ENCODE measurements at places on chromosomes 3 and 15.
A peak's percentile ranks its signal among the peaks of the same experiment; 100 is the strongest.

GRCh38 chr3:21620511-21621155, 130.4 kb downstream of the ZNF385D start:
- DNase-seq = no peak

GRCh38 chr3:182233957-182234356, 522.2 kb downstream of the SOX2 start:
- no peak for DNase-seq

DNA sequence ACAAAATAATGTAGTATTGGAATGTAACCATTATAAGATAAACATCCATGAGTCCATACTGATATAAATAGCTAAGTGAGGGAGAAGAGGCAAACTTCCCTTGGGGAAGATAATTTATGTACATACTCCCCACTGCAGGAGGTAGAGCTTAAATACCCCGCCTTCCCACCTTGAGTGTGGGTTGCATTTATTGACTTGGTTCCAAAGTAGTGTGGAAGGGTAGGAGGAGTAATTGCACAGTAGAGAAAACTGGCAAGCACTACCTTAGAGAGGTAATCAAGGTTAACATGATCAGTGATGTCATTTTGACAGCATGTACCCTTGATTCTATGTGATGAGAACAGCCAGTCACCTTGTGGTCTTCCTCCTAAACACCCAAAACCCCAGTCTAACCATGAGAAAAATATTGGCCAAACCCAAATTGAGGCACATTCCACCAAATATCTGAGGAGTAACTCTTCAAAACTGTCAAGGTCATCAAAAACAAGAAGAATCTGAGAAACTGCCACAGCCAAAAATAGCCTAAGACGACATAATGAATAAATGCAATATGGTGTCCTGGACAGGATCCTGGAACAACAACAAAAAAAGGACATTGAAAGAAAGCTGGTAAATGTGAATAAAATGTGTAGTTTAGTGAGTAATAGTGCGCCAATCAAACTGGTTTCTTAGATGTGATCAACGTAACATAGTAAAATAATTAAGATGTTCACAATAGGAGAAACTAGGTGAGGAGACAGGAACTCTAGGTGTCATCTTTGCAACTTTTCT, 774 bp upstream of the CNOT10 start:
- no peak for DNase-seq

DNA sequence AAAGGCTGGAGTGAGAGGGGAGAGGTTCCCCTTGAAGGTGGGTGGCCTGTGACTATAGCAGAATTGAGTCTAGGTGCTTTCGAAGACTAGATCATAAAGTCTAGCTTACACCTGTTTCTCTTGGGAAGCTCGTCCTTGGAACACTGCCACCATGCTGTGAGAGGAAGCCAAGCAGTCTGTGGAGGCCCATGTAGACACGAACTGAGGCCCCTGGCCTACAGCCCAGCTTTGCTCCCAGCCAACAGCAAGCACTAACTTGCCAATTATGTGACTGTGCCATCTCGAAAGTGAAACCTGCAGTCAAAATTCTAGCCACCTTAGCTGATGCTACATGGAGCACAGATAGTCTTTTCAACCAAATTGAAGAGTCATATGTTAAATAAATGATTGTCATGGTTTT, 190.5 kb upstream of the NECTIN3 start:
- DNase-seq = peak; percentile 58

GRCh38 chr3:147377412-147378367, 28.7 kb downstream of the ZIC4 start:
- no peak for DNase-seq

- DNase-seq = no peak
Measured at GRCh38 chr15:39075311-39075710, 505.6 kb upstream of the THBS1 start.

GRCh38 chr15:31279221-31280045, 47.2 kb upstream of the KLF13 start:
- DNase-seq = peak; percentile 44

- DNase-seq = no peak
Measured at GRCh38 chr3:70999730-71000129, 583.8 kb downstream of the FOXP1 start.

GRCh38 chr3:98445949-98446406, 17.0 kb upstream of the OR5K1 start:
- no peak for DNase-seq

- no peak for DNase-seq
Measured at GRCh38 chr3:143914257-143914656, 57.4 kb upstream of the DIPK2A start.

- DNase-seq = no peak
Measured at GRCh38 chr3:185878920-185879319, 54.1 kb upstream of the IGF2BP2 start.

DNA sequence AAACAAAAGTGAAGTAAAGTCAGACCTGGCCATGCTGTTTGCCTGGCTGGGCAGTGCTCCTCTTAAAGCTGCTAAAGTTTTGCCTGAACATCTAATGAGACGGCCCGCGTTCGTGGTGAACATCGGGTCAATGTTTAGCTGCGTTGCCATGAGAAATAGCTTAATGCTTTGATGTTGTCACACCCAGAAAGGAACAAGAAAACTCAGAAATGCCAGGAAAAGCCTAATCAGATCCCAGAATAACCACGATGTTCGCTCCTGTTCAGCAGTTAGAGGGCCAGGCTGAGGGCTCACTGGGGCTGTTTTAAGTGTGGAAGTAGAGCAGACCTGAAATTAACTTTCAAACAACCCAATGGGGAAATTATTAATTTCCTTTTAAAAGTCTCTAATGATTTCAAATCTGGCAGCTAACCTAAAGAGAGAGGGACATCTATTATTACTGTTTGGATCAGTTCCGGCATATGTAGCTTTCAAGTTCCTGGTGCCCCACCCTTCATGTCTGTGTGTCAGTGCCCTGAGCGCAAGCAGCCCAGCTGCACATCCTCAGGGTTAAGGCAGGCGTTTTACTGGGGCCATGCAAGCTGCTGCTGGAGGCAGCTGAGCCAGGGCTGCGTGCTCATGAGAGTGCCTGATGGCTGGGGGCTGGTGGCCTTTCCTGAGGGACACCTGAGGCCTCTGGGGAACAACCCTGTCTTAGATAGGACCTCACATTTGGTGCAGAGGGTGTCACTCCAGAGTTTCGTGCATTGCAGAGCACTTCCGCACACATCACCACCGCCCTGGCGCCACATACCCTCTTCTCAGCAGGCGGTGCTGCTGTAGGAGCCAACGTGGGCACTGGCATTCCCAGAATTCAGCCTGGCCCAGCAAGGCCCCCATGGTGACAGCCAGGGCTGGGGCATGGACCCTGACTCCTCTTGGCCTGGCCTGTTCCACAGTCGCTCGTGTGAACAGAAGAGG, 76.6 kb downstream of the LRRK1 start:
- peak; percentile 50 for DNase-seq

- DNase-seq = no peak
Measured at GRCh38 chr3:78420611-78421010, 1347.2 kb downstream of the ROBO1 start.

DNA sequence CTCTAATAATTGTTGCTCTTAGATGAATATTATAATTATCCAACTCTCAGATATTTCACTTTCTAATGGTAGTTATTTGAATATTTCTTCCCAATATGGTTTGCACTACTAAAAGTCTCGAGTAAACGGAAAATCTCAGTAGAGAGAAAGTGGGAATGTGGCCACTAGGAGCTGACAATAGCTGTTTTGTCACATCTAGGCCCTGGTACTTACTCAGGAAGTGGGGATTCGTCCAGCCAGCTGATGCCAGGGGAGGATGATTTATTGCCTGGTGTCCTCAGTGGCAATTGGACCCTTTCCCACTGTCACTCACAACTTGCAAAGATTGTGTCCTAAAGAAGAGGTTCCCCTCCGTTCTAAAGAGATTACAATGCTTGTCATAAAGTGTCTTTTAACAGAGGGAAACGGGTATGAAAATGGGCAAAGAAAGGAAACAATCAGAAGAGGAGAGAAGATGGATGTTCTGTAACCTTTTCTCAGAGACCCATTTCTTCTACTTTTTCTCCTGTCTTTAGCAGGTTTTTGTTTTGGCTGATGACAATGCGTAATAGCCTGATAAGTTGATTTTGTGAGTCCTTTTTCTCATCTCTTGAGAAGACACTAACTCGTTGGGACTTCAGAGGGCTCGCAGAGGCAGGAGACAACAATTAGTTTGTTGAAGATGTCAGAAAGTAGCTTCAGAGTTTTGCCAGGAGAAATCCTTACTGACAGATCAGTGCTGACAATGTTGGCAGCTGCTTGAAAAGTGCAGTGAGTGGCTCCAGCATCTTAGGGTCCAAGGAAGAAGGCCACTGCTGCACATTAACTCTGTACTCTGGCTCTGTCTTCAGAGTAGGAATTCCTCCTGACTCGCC, 320.6 kb downstream of the MECOM start:
- no peak for DNase-seq

- no peak for DNase-seq
Measured at GRCh38 chr15:62125773-62126172, 39.3 kb downstream of the C2CD4B start.

DNA sequence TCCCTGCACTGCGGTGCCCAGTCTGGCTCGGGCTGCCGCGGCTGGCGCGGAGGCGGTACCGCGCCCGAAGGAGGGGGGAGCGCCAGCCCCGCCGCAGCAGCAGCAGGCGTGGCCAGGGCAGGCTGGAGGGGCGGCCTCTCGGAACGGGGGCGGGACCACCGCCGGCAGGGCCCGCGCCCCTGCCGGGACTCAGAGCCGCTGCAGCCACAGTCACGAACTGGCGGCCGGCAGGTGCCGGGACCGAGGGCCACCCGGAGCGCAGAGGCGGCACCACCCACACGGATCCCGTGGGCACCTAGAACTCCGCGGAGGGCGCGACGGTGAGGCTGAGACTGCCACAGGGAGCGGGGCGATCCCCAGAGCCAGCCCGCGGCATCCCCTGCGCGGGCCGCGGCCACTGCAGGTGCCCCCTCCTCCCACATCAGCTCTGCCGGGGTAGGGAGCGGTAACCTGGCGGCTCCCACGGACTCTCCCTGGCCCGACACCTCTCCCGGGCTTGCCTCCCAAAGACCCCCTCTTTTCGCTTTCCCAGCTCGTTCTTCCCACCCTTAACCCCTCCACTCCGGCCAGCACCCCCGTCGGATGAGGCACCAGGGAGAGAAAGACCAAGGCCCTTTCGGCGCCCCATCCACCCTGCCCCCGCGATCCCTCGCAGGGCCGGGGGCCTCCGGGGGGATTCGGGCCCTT, at the start of gene VWA5B2:
TSS of gene VWA5B2 (plus strand) at position 192 of the 687 bp plus-strand sequence. CDS start 944 bp downstream, outside the sequence.
- peak; percentile 91 for DNase-seq

DNA sequence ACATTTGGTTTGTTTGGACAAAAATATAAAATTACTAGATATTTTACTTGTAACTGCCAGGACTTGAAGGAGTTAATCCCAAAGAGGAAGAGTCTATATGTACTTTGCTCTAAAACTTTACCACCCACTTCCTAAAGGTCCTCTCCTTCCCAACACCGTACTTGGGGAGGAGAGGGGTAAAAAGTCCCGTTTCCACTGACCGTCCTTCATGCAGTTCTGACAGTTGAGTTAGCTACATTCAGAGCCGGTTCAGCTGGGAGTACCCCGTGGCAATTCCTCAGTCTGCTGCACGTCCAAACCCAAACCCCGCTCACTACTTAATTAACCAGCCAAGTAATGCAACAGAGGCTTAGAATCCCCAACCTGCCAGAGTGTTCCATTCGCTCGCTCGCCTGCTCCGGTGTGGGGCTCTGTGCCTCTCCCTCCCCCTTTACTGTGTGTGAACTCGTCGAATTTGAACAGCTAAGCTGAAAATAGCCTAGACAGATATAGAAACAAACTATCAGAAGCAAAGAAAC, 519.7 kb downstream of the FOXP1 start:
- peak; percentile 67 for DNase-seq

GRCh38 chr3:82654708-82655107, 893.3 kb upstream of the GBE1 start:
- no peak for DNase-seq

DNA sequence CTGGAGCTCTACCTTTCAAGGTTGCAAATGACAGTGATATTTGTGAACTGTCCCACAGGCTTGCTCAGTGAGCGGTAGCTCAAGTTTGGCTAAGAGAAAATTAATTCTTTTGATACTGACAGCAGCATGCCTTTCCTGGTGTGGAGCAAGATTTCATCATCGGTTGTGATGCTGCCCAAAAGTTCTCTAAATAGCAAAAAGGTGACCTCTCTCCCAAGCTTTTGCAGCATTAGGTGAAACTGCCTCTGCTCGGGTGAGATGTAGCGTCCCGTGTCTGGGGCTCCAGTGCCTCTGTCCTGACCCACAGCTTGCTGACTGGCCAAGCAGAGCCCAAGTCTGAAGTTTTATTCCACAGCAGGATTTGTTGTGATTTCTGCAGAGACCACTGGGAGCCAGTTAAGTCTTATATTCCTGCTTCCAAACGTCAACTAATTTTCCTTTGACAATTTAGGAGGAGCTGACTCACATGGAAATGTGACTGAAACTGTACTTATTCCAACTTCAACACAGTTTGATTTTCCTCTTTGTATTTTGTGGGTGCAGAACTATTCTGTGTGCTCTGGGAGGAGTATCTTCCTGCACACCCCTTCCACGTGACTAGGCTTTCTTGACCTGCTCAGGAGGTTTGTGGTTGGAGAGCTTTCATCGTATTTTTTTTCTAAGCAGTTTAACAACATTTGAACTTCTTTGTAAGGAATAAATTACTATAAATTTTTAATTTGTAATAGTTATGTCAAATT, 5.9 kb downstream of the SYNM start:
- DNase-seq = no peak

- DNase-seq = no peak
Measured at GRCh38 chr3:112751564-112752512, 94.8 kb downstream of the CD200R1L start.

- no peak for DNase-seq
Measured at GRCh38 chr3:149401926-149402310, 24.5 kb upstream of the TM4SF1 start.

Data from islet precursor cell (in vitro differentiated cells).